ENCODE measurements at places on chromosomes 7 and 10. TPM values are rescaled to one million over a fixed set of nuclear protein-coding genes. Genes with fewer than 3 reads are reported as not detected.

The MLXIPL gene
- total RNA-seq: 27.6 TPM

The AKR1E2 gene
- 18.2 TPM for total RNA-seq

The WEE2 gene
- not detected for total RNA-seq

The FAM131B gene
- 150 TPM for total RNA-seq

All from dorsolateral prefrontal cortex (tissue), 122 donors.